ENCODE measurements at places on chromosomes 1 and 21.

- DNase-seq = no peak
Measured at GRCh38 chr1:236016782-236017400, 48.0 kb downstream of the NID1 start.

DNA sequence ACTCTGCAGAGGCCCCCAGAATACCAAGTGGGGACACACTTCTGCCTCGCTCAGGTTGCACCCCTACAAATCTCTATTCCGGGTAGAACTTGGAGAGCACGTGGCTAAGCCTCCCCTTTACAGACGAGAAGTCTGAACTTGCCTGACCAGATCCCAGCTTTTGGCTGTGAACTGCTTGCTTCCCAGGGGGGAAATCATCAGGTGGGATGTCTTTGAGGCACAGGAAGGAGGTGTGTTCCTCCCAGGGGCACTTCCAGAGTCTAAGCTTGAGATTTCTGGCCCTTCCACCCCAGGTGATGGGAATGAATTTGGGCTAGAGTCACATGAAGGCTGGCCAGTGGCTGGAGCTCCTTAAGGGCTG, 1.3 kb upstream of the S100A3 start:
- DNase-seq = no peak

DNA sequence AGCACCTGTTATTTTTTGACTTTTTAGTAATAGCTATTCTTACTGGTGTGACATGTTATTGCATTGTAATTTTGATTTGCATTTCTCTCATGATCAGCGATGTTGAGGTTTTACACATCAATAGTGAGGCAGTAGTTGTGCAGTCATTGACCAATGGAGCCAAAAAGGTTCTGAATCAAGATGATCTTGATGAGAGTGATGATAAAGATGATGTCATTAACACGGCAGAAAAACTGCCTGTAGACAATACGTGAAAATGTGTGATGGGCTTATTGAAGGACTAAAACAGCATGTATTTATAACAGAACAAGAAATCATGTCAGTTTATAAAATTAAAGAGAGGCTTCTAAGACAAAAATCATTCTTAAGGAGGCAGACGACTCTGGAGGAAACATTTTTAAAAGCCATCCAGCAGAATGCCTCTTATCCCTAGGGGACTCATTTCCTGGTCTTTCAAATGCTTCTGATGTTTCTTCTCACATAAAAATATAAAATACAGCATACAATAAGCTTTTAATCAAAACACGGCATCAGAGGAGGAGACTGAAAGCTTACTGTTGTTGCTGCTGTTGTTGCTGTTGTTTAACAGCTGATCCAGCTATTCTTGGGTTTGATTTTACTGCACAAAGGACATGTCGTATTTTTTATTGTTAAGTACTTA, 400.3 kb downstream of the LTN1 start:
- DNase-seq = no peak

- no peak for DNase-seq
Measured at GRCh38 chr1:111857194-111857651, 101.5 kb downstream of the DDX20 start.

DNA sequence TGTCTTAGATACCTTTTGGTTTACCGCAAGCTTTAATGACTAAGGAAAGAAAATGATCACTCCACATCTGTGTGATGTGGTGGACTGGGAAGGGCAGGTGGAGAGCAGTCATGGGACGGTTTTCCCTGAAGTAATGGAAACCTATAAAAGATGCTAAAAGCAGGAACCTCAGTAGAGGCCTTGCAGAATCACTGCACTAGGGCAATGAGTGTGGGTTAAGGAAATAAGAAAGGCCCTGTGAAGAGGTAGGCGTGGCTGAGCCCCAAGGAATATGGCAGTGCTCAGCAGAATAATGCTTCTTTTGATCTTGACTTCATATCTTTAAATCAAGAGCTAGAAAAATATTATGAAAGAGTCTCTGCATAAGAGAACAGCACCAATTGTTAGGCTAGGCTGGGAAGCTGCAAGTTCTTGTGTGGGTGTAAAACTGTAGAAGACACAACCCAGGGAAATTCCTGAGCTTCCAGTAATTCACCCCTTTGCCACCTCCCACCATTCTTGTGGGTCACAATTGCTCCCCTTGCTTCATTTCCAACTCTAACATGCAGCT, 49.9 kb downstream of the CLCA4 start:
- no peak for DNase-seq

Data from D721Med (cell line).